ENCODE measurements at places on chromosomes 2 and 18.
A peak's percentile ranks its signal among the peaks of the same experiment; 100 is the strongest.

DNA sequence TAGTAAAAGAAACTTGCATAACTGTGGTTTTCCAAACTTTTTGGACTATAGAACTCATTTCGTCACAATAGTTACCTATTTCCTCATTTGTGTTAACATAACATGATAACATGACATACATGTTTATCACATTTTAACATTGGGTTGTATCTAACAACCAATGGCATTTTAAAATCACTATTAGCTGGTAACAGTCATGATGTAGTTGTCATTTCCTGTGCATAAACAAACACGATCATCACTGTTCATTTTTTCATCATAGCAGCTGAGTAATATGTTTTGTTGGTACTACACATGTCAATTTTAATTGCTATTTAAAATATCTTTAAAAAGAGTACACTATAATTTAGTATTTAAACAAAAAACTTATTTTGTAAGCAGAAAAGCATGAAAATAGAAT is 402.4 kb downstream of the SATB2 start:
- no peak for DNase-seq

DNA sequence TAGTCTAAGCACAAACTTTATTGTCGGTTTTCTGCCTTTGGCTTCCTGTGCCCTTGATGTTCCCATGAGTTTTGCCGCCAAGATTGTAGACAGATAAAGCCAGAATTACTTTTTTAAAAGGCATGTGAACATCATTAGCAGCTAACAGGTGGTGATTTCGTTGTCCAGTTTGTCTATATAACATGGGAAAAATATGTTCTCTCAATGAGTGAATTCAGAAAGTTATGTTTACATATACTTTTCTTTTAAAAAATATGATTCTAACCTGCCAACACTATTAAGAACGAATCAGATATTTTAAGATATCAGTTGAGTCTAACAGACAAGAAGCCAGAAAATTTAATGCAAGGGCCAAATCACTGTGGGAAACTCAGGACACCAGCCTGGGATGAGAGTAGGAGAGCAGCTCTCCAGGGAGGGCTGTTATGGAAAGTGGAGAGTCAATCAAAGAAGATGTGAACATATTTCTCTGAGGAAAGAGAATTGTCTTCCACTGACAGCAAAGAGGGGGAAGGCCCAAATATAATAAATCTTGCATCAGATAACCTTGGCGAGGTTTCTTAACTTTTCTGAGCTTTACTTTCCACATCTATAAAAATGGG is 311.3 kb downstream of the ARHGAP15 start:
- no peak for DNase-seq

GRCh38 chr2:164657129-164657528 is 35.8 kb upstream of the GRB14 start:
- DNase-seq, result no peak

DNA sequence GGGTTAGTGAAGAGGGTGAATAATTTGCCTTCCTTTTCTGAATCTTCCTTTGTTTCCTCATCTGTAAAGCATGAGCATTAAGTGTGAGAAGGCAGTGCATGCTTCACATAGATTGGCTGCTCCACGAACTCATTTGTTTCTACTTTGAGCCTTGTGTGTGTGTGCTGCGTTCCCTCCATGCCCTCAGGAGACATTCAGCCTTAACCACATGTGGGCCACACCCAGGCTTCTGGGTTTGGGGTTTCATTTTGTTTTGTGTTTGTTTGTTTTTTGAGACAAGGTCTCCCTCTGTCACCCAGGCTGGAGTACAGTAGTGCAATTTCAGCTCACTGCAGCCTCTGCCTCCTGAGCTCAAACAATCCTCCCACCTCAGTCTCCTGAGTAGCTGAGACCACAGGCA is 843.3 kb downstream of the GALR1 start:
- no peak for DNase-seq

DNA sequence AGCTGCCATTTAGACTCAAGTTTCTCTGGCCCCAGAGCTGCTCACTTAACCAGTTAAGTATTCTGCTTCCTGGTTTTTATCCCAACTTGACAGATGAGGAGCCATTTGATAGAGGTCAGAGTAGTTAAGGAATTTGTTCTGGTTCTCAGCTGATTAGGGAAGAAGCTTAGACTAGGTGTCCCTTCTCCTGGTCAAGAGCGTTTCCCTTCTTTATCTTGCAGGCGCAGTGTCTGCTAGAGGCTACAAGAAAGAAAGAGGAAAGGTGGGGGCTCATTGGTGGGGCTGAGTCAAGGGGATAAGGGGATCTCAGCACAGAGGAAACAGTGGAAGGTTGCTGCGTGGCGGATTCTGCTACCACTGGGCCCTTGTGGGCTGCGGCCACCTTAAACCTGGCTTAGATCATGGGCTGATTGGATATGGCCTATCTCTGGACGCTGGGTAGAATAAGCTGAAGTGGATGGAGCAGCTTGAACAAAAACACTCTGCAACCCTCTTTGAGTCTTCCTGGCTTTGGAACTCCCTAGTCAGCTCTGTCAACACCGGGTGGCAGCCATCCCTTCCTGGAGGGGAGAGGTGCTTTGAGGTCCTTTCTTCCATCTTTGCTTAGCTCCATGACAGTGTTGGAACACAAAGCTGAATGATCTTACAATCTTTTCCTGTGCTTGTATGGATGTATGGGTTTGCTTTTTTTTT is 70.8 kb downstream of the QPCT start:
- peak; percentile 27 for DNase-seq

GRCh38 chr2:225468131-225468530 is 68.6 kb downstream of the NYAP2 start:
- no peak for DNase-seq

GRCh38 chr2:46967990-46968647 is 52.5 kb upstream of the MCFD2 start:
- DNase-seq, result no peak

DNA sequence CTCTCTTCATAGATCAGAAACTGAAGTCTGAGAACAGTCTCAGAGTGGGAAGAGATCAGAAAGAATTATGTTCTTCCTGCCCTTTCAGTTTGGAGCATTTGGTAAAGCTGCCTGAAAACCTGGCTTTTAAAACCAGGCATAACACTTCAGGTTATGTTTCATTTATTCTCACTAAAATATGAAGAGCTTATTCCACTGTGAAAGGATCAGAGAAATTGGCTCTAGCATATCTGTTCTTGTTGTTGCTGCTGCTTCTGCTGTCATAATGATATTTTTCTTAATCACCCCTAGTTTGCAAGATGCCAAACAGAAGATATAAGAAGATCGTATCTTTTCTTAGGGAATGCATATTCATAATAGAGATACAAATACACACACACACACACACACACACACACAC is 476.9 kb downstream of the XIRP2 start:
- no peak for DNase-seq

DNA sequence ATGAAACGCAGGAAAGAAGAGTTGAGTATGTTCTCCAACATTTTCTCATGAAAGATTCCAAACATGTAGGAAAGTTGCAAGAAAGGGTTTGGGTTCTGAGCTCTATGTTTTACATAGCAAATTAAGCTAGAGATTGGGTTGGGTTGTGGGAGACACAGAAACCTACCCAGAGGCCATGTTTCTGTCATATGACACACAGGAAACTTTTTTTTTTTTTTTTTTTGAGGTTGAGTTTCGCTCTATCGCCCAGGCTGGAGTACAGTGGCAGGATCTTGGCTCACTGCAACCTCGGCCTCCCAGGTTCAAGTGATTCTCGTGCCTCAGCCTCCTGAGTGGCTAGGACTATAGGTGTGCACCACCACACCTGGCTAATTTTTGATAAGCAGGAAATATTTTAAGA is 57.6 kb downstream of the DOCK10 start:
- DNase-seq, result no peak

DNA sequence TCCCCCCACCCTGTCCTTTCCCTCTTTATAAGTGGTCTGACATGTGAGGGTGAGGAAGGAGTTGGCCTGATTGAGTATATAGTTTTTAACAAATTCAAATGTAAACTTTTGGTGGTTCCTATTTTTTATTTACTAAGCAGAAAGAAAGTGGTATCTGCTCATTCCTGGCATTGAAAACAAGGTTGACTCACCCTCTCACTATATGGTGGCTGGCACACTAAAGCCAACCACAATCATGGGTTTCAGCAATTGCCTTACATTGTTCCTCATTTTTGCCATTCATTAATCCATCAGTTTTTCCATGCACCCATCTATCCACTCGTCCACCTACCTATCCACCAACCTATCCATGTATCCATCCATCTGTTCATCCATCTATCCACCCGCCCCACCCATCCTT is 75.4 kb upstream of the IGFBP5 start:
- no peak for DNase-seq

Data from NCI-H345 (cell line).